ENCODE measurements at places on chromosomes 16 and 17.

DNA sequence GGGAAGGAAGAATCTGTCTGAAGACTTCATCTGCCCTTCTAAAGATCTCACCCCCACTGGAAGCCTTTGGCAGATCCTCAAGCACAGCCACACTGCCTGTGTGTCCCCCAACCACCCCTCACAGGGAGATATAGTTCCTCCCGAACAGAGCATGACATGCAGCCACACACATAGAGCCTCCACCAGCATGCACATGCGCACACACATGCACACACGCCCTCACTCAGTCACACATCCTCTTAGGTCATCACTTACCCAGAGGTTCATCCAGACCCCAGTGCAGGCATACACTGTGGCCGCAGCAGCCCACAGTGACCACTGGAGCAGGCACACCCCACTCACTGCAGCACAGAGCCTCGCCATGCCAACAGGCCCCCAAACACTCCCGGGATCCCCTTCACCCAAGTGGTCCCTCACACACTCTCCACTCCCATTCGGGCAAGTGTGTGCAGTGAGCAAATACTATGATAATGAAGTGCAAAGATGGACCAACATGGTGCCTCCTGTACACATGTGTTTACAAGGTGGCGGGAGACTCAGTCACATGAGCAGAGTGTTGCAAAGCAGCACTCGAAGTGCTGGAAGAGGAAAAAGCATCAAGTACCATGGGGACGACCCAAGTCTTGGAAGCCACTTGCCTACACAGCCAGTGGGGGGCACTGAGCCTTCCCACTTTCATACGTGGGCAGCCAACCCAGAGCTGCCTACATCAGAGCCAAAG, 17.0 kb upstream of the SP6 start:
- DNase-seq: no peak

DNA sequence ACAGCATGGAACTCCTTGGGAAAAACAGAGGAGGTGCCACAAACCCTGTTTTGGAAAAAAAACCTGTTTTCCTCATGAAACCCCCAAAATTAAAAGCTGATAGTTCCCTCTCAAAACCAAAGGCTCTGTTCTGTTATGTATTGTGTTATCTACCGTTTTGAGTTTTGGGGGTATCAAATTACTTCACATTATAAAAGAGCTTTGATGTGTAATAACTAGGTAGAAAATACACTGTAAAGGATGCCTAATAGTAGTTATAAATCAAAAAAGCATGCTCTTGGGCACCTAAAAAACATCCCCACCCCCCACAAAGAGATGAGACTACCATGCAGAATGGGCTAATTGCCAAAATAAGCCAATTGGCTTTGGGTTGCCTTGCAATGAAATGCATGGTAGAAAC, 30.8 kb downstream of the C16orf54 start:
- DNase-seq: no peak

- DNase-seq: no peak
Measured at GRCh38 chr17:28216528-28216927, 102.5 kb upstream of the TMEM97 start.

GRCh38 chr17:49901460-49902331, 53.8 kb upstream of the TAC4 start:
- DNase-seq: no peak

GRCh38 chr16:89385712-89386111, 104.6 kb downstream of the ANKRD11 start:
- DNase-seq: no peak

- no peak for DNase-seq
Measured at GRCh38 chr17:75590314-75590761, 2.7 kb downstream of the MYO15B start.

GRCh38 chr16:78515421-78515820, 416.0 kb downstream of the WWOX start:
- DNase-seq: no peak

DNA sequence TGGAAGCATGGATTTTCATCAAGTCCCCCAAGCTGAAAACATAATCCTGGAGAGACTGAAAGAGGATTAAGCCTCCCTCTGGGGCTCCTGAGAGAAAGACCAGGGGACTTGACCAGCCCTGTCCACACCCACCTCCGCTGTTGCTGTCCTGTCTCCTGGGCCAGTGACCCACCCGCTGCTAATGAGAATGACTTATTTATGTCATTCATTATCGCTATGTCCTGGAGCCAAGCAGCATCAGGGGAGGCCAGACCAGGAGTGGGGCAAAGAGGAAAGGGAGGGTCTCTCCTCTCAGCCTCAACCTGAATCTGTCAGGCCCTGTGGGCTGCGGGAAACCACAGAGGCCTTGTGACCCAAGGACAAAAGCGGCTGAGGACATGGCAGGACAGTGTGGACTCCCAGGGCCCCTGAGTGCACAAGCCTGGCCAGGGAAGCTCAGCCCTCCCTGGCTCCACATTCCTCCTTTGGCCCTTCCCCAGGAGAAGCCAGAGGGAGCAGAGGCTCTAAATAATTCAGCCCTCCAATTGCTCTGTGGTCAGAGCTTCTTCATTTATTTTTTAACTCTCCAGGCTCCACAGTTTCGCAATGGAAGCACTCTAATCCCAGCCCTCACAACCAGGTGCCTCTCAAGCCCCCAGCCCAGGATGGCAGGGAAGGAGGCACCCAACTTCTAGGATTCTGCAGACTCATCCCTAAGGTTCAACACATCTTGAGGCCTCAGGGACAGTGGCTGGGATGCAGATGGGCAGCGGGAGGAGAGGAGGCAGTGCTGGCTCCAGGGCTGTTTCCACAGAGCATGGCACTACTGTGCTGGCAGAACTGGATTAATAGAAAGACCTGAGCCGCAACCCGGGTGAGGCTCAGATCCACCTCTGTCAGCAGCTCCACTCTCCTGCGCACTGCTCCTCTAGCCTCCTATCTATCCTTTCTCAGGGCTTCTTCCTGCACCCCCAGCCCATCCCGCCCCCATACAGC, 19.1 kb downstream of the CUEDC1 start:
- peak; percentile 70 for DNase-seq

DNA sequence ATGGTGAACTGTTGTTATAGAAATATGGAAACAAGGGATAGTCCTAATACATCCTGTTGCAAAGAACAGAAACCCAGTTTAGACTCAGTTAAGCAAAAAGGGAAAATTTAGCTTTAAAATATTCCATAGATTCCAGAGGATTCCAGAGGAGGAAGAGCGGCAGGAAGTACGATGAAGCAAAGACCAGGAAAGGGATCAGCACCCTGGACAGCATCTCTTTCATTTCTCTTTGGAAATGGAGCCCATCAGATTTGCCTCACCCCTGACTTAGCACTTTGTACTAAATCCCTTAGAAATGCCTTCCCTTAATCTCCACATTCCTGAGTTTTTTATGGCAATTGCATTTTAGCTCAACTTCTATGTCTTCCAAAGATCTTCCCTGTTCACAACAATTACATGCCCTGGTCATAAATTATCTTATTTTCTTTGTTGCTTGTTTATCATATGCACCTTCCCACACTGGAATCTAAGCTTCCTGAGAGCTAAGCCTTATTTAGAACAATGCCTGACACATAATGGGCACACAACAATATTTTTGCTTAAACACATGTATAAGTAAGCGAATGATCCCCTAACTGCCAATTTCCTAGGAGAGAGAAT, 150.0 kb upstream of the RBFOX1 start:
- no peak for DNase-seq

- no peak for DNase-seq
Measured at GRCh38 chr16:2121853-2122252, 13.8 kb downstream of the PKD1 start.

DNA sequence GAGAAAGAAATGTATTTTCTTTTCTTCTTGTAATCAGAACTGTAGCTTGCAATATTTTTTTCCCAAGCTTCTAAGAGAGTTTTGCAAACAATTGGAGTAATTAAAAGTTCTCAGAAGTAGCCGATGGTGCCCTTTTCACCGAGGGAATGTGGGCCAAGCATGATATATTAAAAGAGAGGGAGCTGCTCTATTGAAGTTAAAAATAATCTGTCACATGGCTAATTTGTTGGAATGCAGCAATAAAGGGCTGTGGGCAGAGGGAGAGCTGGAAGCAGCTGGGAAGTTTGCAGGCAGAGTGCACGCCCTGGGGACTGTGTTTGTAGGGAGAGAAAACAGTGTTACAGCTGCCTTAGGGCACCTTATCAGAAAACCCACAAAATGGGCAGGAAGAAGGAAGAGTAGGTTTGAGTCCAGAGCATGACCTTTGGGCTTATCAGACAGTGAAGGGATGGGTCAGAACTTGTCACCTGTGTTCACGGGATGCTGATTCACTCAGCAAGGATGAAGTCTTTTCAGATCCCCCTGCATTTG, 18.5 kb upstream of the TERF2 start:
- DNase-seq: peak; percentile 55

DNA sequence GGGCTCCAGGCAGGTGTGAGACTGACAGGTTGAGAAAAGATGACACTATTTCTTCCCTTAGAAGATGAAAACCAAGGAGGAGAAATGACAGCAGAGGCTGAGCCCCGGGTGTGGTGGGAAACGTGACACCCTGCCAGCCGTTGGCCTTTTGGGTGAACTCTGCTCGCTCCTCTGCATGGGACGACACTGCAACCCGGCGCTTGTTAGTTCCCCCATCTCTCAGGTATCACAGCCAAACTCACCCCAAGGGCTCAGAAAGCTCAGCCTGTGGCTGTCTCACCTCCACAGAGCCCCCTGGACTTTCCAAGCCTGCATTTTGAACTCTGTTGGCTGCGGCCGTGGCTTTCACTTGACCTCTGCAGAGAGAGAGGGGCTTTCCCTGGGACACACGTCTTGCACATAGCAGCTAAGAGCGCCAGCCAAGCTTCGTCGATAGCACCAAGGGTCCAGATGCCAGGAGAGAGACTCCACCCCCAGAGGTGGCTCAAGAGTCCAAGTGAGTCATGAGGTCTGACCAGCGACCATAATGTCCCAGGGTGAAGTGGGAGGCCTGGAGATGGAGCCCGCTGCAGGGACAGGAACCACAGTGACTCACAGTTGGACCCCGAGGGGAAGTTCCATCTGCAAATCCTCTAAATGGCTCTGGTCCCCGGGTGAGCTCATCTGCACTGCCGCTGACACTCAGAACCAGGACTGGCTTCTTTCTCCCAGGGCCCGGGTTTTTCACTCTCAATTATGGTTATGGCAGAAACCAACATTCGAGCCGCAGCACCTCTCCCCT, 301.9 kb downstream of the SOX9 start:
- peak; percentile 24 for DNase-seq

GRCh38 chr16:50977138-50977537, 173.9 kb downstream of the SALL1 start:
- no peak for DNase-seq

GRCh38 chr17:78180083-78180482, 6.8 kb downstream of the TK1 start:
- no peak for DNase-seq

DNA sequence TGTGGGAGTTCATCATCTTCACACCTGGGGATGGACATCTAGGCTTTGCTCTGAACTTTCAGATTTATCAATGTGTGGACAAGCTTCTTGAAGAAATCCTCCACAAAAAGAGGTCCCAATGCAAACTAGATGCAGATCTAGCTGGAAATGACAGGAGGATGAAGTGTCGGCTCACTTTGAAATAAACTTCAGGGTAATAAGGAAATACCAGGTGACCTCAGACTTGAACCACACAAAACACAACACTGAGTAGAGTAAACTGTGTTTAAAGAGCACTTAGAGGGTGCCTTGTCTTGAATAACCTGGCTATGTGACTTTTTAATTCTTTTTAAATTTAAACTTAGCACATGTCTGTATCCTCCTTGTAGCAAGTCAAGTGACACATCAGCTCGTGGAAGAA, 27.2 kb upstream of the TEKT3 start:
- DNase-seq: no peak

GRCh38 chr17:58384897-58385296, 32.4 kb downstream of the RNF43 start:
- no peak for DNase-seq

DNA sequence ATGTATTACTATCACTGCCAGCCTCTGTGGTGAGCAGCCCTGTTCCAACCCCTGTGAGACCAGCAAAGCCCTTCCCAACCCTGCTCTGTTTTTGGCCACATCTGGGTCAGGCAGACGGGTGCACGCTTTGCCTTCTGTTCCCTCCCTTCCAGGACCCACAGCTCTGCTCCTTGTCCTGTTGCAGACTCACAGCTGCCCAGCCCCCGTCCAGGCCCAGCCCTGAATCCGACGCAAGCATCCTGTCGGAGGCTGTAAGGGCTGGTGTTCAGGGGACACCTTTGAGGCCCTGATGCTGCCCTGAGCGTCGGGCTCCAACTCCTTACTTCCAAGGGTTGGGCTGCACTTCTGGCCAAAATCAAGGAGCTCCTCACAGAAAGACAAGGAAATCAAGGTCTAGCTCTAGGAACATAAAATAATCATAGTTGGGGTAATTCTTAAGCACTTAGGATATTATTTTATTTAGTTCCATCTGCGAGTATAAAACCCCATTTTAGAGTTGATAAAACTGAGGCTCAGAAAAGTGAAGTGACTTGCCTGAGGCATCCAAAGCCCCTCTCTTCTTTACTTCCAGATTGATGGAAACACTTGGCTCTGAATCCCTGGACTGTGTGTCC, 14.3 kb upstream of the SRCIN1 start:
- DNase-seq: no peak

DNA sequence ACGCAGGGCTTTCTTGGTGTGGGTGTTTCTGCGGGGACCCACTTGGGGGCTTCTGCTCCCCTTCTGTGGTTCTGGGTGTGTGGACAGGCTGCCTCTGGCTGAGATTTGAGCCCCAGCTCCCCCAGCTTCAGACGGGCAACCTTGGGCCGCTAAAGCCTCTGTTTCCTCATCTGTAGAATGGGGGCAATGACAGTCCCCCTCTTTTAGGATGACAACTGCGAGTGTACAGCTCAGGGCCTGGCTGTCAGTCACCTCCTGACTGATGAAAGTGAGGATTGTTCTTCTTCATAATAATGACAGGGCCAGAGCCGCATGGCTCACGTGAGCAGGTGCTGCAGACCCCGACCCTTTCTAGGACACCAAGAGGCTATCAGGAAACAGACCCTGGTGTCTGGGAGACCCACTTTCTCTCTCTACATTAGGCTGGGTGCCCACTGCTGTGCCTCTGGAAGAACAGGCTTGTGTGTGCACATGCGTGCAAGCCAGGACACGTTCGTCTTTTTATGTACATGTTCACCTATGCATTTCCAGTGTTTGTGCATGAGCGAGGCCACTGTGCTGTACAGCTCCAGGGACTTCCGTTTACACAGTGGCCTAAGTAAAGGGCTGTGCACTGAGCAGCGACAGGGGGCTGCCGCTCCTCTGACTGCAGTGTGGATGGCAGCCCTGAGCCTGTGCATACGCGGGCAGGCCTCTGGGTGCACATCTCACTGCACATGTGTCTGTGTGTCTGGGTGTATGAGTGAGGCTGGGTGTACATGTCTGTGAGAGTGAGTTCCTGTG, 4.6 kb downstream of the SPNS3 start:
- no peak for DNase-seq

DNA sequence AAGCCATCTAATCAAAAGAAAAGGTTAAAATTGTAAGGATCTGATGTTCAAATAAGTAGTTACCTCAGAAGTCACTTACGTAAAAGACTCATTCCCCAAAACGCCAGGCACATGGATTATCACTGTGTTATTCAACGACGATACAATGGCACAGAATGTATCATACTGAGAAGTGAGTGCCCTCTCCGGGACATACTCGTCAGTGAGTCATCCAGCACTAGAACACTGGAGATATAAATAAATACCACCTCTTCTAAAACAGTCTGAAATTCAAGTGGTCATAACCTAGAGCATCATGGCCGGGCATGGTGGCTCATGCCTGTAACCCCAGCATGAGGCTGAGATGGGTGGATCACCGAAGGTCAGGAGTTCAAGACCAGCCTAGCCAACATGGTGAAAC, 24.9 kb downstream of the USP31 start:
- no peak for DNase-seq

Measured in fibroblast of skin of abdomen (primary cell).